ENCODE measurements at places on chromosomes 16 and 17. TPM values are rescaled to one million over a fixed set of nuclear protein-coding genes. Genes with fewer than 3 reads are reported as not detected.

Gene ABCC11
- total RNA-seq = not detected

Gene NLRP1
- 79.1 TPM for total RNA-seq

Gene HOXB2
- total RNA-seq = 5.9 TPM

Gene RTN4RL1
- total RNA-seq = 0.67 TPM

Gene VASN
- 17.5 TPM for total RNA-seq
